Transverse colon (tissue), 4 donors: ENCODE measurements at places on chromosomes 7 and 10.

- DNase-seq = peak; percentile 13
These were observed 40.3 kb upstream of the TNPO3 start for GRCh38 chr7:129095258-129095657.

DNA sequence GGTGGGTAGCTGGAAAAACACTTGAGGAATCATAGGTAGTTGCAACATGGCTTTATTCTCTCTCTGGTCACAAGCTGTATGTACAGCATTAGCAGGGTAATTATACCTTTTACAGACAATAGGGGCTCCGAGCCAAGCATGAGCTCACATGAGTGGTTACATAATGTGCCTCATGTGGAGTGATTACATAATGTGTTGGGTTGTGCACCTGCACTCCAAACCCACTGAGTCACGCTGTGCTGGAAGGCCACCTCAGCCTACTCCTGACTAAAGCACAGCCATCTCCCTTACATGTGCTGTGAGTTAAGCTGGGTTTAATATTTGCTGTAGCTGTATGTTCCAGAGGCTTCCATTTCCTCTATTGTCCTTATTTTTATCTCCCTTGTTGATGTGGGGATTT, 348.7 kb upstream of the SEMA3C start:
- DNase-seq = no peak

- DNase-seq = peak; percentile 38
These were observed 54.9 kb upstream of the ZNF800 start for GRCh38 chr7:127447326-127447945.

DNA sequence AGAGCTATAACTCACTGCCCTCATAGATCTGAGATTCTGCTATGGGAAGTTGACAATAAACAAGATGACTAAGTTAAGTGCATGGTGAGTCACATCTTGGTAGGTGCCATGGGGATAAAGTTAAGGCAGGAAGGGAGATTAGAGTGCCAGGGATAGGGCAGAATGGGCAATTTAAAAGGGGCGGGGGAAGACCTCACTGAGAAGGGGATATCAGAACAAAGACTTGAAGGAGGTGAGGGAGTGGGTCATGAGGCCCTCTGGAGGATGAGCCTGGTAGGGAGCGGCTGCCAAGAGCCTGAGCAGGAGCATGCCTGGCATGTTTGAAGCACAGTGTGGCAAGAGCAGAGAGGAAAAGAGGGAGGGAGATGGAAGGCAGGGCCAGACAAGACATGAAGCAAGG, 34.8 kb upstream of the INMT start:
- no peak for DNase-seq

DNA sequence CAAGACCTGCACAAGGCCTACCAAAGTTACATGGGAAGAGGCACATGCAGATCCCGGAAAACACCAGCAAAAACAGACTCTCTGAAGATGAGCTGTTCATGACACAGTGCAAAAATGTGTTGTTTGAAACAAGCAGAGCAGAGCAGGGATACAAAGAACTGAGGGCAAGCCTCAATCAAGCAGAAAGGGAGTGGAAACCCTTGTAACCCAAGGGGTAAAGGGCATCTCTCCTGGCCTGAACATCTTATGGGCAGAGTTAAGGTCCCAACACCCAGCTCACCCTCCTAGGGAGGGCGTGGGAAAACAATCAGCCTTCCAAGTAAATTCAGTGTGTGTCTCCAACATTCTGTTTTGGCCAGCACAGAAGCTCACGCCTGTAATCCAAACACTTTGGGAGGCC, 10.5 kb downstream of the PSPH start:
- no peak for DNase-seq

GRCh38 chr10:88150339-88150738, 286.9 kb downstream of the PTEN start:
- DNase-seq = no peak

GRCh38 chr10:86073199-86073977, 293.2 kb downstream of the GRID1 start:
- DNase-seq = no peak

GRCh38 chr10:111593578-111593977, 516.7 kb downstream of the ADRA2A start:
- DNase-seq = no peak
